Renal cortex interstitium (tissue), 15 donors: ENCODE measurements at places on chromosomes 6 and 20. TPM values are rescaled to one million over a fixed set of nuclear protein-coding genes. Genes with fewer than 3 reads are reported as not detected.

- DNase-seq, result no peak
These were observed 20.2 kb upstream of the BLCAP start for GRCh38 chr20:37547912-37548311.

GRCh38 chr20:40770564-40771307 is 81.7 kb upstream of the MAFB start:
- DNase-seq, result no peak

DNA sequence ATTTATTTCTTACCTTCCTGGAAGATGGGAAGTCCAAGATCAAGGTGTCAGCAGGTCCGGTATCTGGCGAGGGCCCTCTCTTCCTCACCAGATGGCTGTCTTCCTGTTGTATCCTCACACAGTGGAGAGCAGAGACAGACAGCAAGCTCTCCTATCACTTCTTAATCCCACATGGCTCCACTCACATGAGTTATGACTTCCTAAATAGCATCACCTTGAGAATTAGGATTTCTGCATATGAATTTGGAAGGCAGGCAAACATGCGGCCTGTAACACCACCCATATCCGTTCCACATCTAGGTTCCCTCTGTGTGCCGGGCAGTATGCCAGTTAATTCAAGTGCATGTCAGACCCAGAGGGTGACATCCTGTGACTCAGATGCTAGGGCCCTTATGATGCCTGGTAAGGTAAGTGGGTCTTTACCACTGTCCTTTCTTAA is 2.1 kb downstream of the RAET1E start:
- no peak for DNase-seq

Gene C6orf163
- polyA plus RNA-seq, result 3.0 TPM

Gene PRR18
- polyA plus RNA-seq, result 0.27 TPM

Gene FAXC
- polyA plus RNA-seq, result 5.1 TPM

Gene ECT2L
- polyA plus RNA-seq, result 0.20 TPM
